ENCODE measurements at places on chromosomes 16 and 17. TPM values are rescaled to one million over a fixed set of nuclear protein-coding genes. Genes with fewer than 3 reads are reported as not detected.

DNA sequence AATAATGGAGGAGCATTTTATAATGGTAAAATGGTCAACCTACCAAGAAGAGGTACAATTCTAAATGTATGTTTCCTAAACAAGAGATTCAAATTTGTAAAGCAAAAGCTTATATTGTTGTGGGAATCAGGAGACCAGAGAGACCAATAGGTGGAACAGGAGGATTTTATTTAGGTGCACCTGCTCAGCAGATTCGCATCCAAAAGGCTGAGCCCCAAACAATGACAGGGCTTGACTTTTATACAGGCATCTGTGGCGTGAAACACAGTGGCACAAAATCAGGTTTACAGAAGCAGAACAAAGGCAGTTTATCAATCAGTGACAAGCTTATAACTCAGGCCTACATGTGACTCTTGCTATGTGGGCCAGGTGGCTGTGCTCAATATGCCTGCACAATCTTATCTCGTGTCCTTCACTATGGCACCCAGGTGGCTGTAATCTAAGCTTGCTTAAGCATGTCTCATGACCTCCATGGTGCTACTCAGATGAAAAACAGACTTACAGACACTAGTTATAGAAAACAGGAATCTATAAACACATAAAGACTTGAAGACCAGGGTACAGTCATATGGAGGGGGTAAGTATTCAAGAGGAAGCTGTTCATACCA lies 780.2 kb upstream of the CA10 start:
- DNase-seq = no peak

DNA sequence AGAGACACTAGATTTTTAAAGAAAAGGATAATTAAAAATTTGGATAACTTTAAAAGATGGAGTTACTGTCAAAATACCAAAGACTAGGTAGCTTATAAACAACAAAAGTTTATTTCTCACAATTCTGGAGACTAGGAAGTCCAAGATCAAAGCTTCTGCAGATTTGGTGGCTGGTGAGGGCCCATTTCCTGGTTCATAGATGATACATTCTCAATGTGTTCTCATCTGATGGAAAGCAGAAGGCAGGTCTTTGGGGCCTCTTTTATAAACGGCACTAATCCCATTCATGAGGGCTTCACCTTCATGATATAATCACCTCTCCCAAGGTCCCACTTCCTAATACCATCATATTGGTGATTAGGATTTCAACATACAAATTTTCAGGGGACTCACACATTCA lies 33.7 kb downstream of the NLK start:
- DNase-seq = no peak

- no peak for DNase-seq
Observed at GRCh38 chr16:68612996-68613395, 32.1 kb upstream of the CDH3 start.

- no peak for DNase-seq
Observed at GRCh38 chr16:87140211-87141200, 176.7 kb downstream of the C16orf95 start.

GRCh38 chr17:59487161-59487873 lies 78.1 kb upstream of the DHX40 start:
- no peak for DNase-seq

DNA sequence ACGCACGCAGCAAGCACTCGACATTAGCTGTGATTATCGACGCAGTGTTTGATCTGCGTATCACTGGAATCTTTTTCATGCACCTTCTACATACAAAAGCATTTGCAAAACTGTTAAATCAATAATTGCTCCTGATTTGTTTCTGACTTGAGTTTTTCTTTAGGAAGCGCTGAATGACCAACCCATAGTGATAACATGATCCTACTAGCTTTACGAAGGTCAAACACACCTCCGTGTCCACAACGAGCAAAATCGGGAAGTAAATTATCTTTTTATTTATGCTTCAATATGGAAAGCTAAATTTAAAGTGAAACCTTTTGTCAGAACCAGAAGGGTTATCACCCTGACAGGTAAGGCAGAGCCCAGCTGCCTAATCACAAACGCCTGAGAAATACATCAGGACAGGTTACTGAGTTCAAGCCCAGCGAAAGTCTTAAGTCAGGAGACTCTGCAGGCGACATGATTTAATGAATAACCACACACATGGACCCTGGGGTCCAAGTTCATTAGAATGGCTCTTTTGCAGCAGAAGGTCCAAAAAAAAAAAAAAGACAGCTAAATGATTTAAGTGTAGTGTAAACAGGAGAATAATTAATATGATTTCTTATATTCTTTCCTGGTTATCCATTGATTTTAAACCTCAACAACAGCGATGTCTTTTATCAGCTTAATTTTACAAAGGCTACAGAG lies 104.2 kb downstream of the ADCY9 start:
- no peak for DNase-seq

DNA sequence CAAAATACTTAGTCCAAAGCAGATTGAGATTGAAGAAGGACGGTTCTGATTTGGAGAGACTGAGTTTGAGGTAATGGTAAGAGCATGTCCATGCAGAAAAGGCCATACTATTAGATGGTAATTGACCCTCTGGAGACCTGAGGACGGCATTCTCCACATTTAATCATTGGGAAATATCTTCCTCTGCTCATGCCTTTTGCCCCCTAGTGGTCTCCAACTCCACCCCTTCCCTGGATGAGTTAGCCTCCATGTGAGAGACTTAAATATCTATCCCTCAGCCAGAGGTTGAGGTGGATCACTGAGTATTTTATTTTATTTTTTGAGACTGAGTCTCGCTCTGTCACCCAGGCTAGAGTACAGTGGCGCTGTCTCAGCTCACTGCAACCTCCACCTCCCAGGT lies 10.4 kb upstream of the OR3A1 start:
- no peak for DNase-seq

- no peak for DNase-seq
Observed at GRCh38 chr17:64057701-64058263, 37.3 kb upstream of the ICAM2 start.

DNA sequence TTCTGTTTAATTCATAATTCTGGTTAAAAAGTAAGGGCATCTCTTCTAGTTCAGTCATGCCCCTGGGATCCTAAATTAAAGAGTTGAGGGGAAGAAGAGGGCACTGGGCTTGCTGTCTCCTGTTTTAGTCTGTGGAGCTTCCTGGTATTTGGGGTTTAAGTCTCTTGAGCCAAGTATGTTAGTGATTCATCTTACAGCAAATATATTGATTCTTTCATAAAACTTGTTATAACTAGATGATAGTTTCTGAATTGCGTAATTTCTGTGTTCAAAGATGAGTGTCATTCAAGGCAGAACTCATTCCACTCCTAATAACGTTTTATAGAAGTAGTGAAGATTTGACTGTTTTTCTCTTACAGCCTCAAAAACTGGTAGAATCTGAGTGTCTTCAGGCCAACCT lies 1.7 kb downstream of the TXNDC17 start:
- DNase-seq = no peak

DNA sequence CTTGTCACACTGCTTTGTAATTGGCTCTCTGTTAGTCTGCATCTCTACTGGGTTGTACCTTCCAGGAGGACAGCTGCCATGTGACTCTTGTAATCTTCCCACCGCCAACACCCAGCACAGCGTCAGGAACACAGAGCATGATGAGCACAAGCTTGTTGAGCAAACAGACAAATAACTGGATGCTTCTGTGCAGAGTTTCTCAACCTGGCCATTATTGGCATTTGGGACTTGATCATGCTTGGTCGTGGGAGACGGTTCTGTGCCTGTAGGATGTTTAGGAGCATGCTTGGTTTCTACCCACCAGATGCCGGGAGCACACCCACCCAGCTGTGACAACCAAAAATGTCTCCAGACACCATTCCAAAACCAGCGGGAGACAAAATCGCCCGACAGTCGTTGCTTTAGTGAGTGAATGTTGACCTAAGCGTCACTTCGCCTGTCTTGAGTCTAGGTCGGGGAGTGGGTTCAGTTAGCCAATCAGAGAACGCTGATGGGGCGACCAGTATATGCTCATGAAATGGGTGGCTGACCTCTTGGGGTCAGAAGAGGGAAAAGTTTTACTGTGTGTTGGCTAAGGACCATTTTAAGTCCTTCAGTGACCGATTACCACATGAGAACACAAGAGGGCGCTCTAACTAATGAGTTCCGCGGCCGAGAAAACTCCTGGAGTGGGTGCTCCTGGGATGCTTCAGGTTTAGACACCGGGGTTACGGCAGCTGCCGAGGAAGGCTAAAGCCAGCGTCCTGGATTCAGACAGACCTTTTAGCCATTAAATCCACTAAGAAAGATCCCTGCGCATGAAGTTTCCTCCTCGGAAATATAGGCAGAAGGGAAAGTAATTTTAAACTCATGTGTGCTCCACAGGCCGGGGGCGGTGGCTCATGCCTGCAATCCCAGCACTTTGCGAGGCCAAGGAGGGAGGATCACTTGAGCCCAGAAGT lies 57.8 kb upstream of the TEX2 start:
- DNase-seq = peak; percentile 84

DNA sequence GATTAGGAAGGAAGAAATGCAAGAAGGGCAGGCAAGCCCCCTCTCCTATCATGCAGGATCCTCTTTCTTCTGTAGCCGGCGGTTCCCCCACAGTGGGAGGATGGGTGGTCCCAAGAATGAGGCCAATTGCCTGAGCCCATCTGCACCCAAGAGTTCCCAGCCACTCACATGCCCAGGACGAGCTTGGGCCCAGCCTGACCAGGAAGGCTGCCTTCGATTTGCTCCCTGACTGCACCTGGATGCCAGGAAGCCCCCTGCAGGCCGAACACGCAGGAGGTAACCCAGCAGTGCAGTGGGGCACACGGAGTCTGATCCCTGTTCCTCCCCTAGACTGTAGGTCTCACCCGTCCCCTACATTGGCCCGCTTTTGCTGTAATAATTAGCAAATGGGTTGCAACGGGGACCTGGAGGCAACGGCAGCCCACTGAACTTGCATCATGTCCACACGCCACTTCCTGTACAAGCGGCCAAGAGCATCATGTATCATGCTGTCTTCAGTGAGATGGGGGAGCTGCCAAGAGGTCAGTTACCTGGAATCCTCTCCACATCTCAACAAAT lies 67.5 kb downstream of the AMFR start:
- DNase-seq = no peak

The SDR42E1 gene
- polyA plus RNA-seq = 0.46 TPM

The CLEC18C gene
- 0.60 TPM for polyA plus RNA-seq

The CMTM2 gene
- polyA plus RNA-seq = not detected

The SNX20 gene
- not detected for polyA plus RNA-seq

The JUP gene
- 53.6 TPM for polyA plus RNA-seq

The DHX8 gene
- polyA plus RNA-seq = 16.7 TPM

The KRTAP3-1 gene
- polyA plus RNA-seq = not detected

The JPH3 gene
- polyA plus RNA-seq = not detected

The TMC5 gene
- 1.6 TPM for polyA plus RNA-seq

Data from K562 (cell line).